WERI-Rb-1 (cell line): ENCODE measurements at places on chromosomes 7 and 10.
A peak's percentile ranks its signal among the peaks of the same experiment; 100 is the strongest.

GRCh38 chr7:85239109-85239508 lies 52.3 kb upstream of the SEMA3D start:
- DNase-seq = no peak

DNA sequence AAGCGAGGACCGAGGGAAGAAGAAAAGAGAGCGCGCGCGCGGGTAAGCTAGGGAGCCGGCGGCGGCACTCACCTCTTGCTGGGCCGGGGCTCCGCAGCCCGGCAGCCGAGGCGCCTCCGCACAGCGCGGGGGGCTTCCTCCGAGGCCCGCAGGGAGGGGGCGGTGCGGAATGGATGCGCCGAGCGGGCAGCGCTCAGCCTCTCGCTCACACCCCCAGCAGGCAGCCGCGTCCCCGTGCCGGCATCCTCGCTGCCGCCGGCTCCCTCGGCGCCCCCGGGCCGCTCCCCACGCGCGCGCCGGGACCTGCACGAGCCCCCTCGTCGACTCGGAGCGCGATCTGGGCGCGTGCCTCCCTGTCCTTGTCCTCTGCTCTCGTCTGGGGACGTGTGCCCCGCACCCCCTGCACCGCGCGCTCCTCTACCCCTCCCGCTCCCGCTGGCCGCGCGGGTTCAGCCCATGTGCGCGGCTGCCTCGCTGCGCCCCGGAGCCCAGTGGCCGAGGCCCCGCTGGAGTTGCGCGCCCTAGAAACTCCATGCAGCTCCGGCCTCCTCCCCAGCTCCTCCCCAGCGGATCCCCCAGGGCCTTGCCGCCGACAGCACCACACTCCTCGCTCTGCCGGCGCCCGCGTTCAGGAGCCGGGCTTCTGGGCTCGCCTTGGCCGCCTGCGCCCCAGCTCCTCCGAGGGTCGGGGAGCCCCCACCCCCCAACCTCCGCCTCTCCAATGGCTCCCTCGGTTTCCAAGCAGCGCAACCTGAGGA lies 75.3 kb downstream of the CALN1 start:
- DNase-seq = no peak

DNA sequence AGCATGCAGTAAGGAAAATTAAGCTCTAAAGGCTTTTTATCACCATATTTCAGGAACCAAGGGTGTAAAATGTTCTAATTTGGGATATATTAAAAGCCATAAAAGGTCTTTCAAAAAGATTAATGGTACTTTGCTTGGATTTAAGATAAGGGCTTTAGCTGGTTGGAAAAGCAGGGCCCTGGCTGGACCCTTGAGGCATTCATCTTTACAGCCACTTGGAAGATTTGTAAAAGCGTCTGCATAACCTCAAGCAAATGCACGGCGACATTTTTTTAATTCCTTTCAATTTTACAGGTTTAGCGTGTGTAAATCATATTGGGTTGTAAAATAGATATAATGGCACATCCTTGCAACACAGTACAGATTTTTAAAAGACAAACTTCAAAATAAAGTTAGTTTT lies 27.2 kb downstream of the FAM204A start:
- no peak for DNase-seq

DNA sequence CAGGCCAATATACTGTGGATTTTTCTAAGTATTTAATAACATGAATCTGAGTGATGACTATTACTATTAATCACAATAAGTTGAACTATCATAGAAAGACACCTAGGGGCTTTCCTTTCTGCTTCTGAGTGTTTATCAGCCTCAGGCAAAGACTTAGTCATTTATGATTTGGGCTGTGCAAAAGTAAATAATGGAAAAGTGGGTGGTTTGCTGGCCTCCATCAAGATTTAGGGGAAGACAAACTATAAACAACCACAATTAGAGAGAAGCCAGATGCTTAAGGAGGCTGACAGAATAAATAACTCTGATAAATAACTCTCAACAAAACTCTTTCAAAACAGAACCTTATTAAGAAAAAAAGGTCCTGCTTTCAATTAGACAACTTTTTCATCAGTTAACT lies 64.7 kb downstream of the MACC1 start:
- DNase-seq = no peak

GRCh38 chr10:78175444-78176015 lies 141.9 kb downstream of the RPS24 start:
- no peak for DNase-seq

- no peak for DNase-seq
Measured at GRCh38 chr10:91313-91712, 42.2 kb upstream of the TUBB8 start.

- DNase-seq = no peak
Measured at GRCh38 chr10:11551916-11552602, 59.4 kb downstream of the USP6NL start.

DNA sequence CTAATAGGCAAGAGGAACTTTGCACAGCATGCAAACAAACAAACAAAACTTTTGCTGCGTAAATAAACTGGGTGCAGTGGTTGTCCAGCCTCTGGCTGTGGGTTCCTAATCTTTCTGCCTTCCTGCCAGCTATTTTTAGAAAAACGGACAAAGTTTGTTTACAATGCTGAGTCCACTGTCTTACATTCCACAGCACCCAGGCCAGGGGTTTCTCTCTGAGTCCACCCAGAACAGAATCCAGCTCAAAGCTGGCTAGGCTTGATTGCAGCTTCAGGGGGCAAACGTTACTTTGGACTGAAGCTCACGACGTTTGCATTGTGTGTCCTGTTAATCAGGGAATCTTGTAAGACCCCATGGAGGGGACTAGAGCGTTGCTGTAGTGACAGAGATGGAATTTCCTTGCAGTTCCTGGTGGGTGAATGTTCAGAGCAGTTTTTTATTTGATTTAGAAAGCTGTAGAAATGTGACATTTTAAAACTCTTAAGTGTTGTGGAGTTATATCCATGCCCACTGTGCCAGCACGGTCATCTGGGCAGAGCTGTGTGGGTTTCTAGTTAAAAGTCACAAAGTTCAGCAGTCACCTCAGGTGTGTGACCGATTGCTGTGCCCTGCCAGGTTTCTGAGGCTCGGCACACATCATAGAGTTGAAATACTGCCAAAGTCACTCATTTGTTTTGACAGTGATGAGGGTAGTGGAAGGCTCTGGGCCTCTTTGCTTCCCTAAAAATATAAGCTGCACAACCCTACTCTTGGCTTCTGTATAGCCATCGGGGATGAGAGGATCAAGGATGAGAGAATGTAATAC lies 247.0 kb downstream of the STK31 start:
- DNase-seq = no peak

DNA sequence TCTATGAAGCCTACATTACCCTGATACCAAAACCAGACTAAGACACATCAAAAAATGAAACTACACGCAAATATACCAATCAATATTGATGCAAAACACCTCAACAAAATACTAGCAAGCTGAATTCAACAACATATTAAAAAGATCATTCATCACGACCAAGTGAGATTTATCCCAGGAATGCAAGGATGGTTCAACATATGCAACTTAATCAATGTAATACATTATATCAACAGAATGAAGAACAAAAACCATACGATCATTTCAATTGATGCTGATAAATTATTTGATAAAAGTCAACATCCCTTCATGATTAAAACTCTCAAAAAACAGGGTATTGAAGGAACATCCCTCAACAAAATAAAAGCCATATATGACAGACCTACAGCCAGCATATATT lies 5.7 kb downstream of the CLEC5A start:
- DNase-seq = no peak

GRCh38 chr7:157983502-157984422 lies 603.9 kb downstream of the PTPRN2 start:
- DNase-seq = no peak

GRCh38 chr7:1733908-1734730 lies 64.0 kb downstream of the ELFN1 start:
- no peak for DNase-seq

DNA sequence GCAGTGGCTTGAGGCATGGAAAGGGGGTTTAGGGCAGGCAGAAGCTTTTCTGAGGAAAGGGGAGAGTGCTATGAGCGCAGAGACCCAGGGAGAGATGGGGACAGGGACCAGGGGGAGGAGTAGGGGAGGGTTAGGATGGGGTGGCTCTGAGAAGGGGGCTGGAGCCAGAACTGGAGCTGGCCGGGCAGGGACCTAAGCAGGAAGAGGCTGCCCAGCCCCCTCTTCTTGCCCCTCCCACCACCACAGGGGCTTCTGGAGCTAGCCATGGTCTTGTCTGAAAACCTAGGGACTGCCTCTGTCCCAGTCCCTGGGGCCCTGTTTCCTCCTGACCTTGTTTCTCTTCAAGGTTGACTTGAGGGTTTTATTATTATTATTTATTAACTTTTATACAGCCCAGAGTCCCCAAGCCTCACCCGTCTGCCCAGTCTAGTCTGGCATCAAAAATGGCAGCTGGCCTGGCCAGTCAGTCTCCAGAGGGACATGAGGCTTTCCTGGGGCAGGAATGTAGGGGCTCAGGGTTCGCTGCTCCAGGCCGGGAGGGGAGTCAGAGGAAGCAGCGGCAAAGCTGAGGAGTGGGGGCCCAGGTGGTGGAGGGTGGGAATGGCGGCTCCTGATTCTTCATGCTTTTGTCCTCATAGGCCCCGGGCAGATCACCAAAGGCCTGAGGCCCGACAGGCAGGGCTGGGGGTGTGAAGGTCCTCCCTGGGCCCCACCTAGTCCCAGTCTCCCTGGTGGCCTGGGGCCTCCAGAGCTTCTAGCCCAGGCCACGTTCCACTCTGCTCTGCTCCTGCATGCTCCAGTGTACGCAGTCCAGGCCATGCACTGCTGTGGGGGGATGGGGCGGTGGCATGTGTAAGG lies 5.7 kb downstream of the TRIM8 start:
- no peak for DNase-seq

DNA sequence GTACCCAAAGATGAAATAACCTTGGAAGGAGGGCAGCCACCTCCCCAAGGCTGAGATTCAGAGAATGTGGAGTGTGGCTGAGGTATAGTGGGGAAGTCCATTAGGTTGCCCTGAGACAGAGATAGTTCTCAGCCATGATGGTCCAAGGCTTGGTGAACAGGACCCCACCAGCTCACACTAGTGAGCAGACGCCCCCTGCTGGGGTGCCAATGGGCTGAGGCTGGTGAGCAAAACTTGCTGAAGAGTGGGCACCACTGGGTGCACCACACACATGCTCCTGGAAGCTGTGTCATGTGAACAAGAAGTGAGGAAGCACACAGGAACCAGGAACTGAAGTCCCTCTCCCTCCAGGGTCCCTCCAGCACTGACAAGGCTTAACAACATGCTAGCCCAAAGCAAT lies 8.9 kb downstream of the FBXL13 start:
- peak; percentile 64 for DNase-seq

- no peak for DNase-seq
Measured at GRCh38 chr10:132735923-132736391, 50.0 kb downstream of the NKX6-2 start.

GRCh38 chr7:99619571-99620130 lies 2.9 kb downstream of the ZSCAN25 start:
- no peak for DNase-seq

GRCh38 chr10:89428877-89429276 lies 14.5 kb downstream of the IFIT5 start:
- DNase-seq = no peak

GRCh38 chr10:129793996-129794395 lies 170.1 kb downstream of the EBF3 start:
- DNase-seq = no peak

DNA sequence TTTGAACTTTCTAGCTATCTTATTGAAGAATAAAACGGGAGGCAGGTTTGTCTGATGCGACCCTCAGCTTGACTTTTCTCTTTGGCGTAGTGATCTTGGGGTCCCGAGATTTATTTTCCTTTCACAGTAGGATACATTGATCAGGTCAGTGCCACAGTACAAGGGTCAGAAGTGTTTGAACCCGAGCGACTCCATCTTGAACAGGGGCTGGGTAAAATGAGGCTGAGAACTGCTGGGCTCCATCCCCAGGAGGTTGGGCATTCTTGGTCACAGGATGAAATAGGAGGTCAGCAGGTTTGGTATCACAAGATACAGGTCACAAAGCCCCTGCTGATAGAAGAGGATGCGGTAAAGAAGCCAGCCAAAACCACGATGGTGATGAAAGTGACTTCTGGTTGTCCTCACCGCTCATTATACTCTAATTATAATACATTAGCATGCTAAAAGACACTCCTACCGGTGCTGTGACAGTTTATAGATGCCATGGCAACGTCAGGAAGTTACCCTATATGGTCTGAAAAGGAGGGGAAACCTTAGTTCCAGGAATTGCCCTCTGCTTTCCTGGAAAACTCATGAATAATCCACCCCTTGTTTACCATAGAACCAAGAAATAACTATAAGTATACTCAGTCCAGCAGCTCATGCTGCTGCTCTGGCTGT lies 3.0 kb upstream of the TECPR1 start:
- DNase-seq = no peak

DNA sequence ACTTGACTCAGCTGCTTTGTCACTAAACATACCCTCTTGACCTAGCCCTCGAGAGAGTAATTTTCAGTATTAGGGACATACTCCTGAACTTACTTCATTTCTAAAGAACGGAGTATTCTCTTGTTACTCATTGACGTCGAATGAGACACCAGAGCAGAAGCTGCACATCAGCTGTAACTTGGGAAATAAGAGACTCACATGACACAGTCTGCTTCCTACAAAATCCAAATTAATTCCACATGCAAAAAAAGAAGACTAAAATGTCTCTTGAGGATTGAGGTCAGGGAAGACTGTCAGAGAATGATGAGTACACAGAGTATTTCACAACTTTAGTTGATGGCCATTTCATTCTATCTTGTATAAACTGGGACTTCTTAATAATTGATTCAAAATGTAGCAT lies 114.7 kb upstream of the EGFR start:
- DNase-seq = no peak

GRCh38 chr10:70647086-70647485 lies 25.2 kb upstream of the ADAMTS14 start:
- DNase-seq = no peak

DNA sequence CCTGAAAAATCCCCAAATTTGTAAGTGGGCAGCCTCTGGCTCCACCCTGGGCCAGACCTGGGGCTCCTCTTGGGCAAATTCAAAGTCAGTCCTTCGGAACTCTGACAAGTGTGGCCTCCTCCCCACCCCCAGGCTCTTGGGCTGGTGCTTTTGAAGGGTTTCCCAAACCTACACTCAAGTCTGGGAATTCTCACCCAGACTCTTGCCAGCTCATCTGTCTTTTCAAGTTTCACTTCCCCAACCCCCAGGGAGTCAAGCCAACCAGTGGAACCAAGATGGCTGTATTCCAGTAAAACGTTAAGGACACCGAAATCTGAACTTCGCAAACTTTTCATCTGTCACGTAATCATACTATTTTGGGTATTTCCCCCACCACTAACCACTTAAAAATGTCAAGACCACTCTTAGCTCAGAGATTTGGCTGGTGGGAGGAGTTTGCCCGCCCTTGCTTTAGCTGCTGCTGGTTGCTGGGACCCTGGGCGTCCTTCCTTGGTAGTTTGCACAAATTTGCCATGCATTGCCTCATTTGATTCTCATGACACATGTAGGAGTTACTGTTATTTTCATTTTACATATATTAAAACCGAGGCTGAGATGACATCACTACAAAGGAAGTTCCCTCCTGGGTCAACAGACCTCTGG lies 1.7 kb upstream of the MYO1G start:
- no peak for DNase-seq

DNA sequence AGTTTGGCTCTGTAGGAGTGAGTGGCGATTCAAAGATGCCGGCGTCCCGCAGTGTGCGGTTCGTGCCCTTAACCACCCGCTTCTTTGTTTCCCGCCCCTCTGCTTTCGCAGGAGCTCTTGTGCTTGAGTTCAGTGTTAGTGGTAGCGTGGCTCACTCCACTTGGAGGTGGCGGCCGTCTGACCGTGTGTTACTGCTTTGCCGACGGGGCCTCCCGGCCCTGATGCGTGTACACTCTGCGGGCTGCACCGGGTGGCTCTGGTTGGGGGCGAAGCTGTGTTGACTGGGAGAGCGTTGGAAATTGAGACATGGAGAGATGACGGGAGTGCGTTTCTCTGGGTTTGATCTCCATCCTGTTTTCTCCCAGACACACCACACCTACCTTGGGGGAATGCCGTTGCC lies 31.4 kb downstream of the SHH start:
- no peak for DNase-seq
